ENCODE measurements at places on chromosomes 1 and 21. TPM values are rescaled to one million over a fixed set of nuclear protein-coding genes. Genes with fewer than 3 reads are reported as not detected.

The USH2A gene
- under 0.01 TPM for total RNA-seq

The ANP32E gene
- total RNA-seq, result 5.9 TPM

The RAP1GAP gene
- under 0.01 TPM for total RNA-seq

The TIAM1 gene
- 9.2 TPM for total RNA-seq

The TAL1 gene
- not detected for total RNA-seq

The DNAJC28 gene
- 1.4 TPM for total RNA-seq

The FNDC10 gene
- total RNA-seq, result 0.28 TPM

The EDN2 gene
- not detected for total RNA-seq

The TFAP2E gene
- total RNA-seq, result under 0.01 TPM

The ST6GALNAC3 gene
- total RNA-seq, result 0.56 TPM

The RGS18 gene
- total RNA-seq, result 0.18 TPM

The DEPDC1 gene
- total RNA-seq, result 14.7 TPM

The NOS1AP gene
- 0.18 TPM for total RNA-seq

The A3GALT2 gene
- not detected for total RNA-seq

The CYYR1 gene
- total RNA-seq, result not detected

The CYP4Z1 gene
- total RNA-seq, result not detected

The SPRR1A gene
- not detected for total RNA-seq

The AMPD1 gene
- not detected for total RNA-seq

The CENPF gene
- 51.8 TPM for total RNA-seq

The ASAP3 gene
- total RNA-seq, result 18.6 TPM

The HUNK gene
- total RNA-seq, result 1.1 TPM

The PLOD1 gene
- 236 TPM for total RNA-seq

All from IMR-90 (cell line).